Panc1 (cell line): ENCODE measurements at places on chromosomes 13 and 19. TPM values are rescaled to one million over a fixed set of nuclear protein-coding genes. Genes with fewer than 3 reads are reported as not detected.

DNA sequence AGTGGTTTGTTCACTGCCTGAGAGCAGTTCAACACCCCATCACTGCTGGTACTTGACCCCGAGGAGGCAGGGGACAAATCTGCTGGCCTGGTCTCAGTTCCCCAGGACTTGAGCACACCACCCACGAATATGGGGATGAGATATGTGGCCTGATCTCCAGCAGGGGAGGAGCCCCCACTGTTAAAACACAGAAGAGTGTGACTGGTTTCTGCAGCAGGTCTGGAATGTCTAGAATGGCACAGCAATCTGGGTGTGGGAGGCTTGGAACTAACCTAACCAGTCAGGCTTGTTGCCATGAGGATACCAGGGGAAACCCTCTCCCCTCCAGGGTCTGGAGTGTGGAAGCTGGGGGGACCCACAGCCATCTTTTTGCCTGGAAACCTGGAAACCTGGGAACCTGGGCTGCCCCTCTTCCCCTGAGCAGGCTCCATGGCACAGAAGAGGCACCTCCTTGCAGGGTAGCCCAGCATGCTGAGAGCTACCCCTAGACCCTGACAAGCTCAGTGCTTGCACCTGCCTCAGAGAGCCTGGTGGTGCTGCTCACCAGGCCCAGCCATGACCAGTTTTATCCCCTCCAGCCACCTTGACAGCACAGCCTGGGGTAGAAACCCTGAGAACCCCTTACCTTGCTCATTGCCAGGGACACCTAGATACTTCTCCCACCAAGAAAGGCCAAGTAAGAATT is 273.8 kb downstream of the LIG4 start:
- no peak for DNase-seq

- DNase-seq = no peak
Measured at GRCh38 chr19:38135150-38135998, 88.6 kb downstream of the DPF1 start.

DNA sequence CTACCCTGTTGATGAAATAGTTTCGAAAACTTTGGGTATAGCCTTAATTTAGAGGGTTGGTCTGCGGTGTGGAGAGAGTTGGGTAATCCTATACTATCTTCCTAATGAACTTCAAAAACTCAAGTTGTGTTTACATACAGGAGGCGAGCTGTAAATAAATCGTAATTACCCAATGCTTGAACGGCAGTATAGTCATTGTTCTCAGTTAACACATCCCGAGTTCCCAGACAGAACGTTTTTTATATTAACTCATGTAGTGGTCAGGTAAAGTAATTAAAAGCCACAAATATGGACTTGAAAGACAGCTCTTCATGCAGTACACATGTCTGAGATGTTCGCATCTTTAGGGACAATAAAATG is 1.5 kb downstream of the PDS5B start:
- no peak for DNase-seq

- DNase-seq = no peak
Measured at GRCh38 chr19:38845374-38846024, 4.3 kb downstream of the HNRNPL start.

DNA sequence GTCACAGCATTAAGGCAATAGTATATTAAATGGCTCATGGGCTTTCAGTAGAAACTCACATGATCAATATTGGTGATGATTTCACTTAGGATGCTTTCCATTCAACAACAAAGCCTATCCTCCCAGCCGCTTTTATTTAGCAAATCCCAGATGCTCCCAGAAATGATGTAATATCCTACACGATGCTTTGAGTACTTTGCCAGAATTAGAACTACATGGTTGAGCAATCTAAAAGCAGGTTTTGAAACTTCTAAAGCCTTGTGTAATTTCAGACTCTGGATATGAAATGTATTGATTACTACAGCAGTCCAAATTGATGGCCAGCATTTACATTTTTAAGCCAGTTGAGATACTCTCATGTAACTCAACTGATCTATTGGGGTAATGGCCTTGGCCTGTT is 13.6 kb downstream of the DLEU7 start:
- DNase-seq = no peak

GRCh38 chr19:28489126-28489660 is 723.8 kb downstream of the UQCRFS1 start:
- no peak for DNase-seq

DNA sequence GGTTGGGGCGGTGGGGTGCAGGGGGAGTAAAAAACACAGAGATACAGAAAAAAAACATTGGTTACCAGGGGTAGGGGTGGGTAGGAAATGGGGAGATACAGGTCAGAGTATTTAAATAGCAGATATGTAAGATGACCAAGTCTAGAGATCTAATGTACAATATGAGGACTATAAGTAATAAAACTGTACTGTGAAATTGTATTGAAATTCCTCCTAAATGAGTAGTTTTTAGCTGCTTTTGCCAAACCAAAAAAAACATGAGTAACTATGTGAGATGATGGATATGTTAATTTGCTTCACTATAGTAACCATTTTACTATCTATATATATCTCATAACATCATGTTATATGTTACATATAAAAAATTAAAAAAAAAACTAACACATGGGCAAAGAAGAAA is 29.6 kb downstream of the VWA8 start:
- no peak for DNase-seq

DNA sequence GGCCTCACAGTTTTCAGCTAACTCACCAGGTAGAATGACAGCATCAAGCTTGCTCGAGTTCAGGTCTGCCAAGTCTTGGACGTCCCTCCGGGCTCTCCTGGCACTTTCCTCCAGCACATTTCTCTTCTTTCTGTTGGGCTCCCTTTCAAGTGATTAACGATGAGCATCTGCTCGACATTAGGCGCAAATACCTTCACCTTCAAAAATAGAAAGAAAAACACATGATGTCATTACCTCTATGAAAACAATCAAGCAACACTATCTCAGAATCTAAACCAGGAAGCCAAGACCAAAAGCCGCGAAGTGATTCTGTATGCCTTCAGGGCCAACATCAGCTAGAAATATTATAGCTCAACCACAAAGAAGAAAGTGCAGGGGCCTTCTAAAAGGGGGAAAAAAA is 15.4 kb upstream of the CLN5 start:
- no peak for DNase-seq

DNA sequence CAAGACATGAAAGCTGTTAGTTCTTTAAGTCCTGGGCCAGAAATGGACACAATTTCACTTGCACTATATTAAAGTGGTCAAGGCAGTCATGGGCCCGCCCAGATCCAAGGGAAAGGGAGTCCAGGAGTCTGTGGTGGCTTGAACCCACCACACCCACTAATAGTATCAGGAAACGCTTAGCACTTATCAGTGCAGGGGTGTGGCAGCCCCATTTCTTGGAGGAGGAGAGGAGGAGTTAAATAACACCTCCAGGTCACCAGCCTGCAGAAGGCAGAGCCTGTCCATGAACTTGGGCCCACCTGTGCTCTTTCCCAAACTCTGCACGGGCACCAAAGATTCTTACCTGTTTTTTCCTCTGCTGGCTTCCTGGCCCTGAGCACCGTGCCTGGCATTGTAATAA is 5.4 kb upstream of the NTN5 start:
- DNase-seq = no peak

DNA sequence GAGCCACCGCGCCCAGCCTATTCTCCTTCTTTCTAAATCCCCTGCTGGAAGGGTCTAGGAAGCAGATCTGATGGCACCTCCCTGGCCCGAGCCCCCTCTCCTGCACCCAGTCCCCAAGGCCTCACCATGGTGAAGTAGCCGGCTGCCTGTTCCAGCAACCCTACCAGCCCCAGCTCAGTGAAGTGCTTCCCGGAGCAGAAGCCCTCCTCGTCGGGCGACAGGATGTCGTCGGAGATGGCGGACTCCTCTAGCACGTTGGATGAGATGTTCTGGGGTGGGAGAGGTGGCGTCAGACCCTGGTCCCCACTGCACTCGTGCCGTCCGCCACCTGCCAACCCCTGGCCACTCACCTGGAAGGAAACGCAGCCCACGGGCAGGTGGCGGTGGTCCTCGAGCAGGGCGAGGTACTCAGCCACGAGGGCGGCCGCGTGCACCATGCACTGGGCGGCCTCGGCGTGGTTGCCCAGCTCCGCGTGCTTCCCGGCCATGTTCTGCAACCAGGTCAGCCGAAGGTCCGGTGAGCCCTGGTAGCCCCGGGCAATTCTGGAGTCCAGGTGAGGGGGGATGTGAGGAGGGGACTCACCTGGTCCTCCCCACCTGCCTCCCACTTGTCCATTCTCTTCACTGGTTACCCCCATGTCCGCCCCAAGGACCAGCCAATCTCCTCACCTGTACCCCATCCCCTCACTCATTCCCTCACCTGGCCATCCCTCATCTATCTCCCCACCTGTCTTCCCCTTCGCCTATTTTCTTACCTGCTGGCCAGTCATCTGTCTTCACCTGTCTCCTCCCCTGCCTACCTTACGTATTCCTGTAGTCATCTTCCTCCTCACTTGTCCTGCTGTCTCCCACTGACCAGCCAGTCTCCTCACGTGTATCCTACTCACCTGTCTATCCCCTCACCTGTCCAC is 11.5 kb upstream of the KANK2 start:
- no peak for DNase-seq

DNA sequence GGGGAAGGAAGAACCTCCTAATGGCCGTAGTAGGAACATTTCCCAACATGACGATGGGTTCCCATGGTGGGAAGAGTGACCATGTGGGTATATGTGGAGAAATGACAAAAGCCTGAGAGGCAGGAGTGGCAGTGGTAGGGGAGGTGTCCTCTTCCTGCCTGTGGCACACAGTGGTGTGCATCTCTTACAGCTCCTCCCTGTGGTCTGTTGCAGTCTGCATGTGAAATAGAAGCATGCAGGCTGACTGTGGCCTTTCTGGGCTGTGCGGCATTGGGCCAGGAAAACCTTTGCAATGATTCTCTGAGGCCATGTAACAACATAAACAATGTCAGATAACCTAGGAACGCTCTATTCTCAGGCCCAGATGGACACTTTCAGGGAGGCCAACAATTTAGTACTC is 84.0 kb downstream of the LACC1 start:
- no peak for DNase-seq

DNA sequence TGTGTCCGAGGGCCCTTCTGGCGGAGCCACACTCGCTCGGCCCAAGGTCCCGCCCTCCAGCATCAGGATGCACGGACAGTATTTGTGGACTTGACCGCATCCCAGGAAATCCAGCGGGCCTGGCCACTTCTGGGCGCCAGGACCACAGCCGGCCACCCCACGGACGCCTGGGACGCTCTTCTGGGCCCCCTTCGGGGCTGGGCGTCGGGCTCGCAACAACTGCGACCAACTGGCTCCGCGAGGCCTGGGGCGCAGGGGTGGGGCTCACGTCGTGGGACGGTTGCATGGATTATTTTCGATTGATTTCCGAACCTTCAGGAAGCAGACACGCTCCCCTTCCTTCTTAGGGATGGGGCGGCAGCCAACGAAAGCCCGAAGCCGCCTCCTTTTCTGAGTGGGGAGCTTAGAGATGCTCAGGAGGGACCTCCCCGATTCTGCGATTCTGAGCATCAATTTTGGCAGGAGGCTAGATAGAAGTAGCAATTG is 521 bp upstream of the NUP58 start:
- no peak for DNase-seq

Gene FLT1
- total RNA-seq = 0.15 TPM

Gene MAMSTR
- 3.3 TPM for total RNA-seq

Gene ADGRE3
- total RNA-seq = not detected

Gene LSM7
- total RNA-seq = 97.3 TPM

Gene CEACAM21
- not detected for total RNA-seq
